ENCODE measurements at places on chromosomes 16 and 17.

GRCh38 chr16:400061-400591 is 1.6 kb upstream of the DECR2 start:
- DNase-seq = no peak
- no peak overlapping the region for H3K4me3 ChIP-seq
- no peaks in the 10 kb centered on the region for H3K27me3 ChIP-seq
- no peaks in the 10 kb centered on the region for H3K36me3 ChIP-seq

GRCh38 chr17:50347894-50348291 is 2.0 kb downstream of the XYLT2 start:
- no peak overlapping the region for H3K27ac ChIP-seq
- peaks cover 15% of the 10 kb centered on the region for H3K4me1 ChIP-seq
- no peaks in the 10 kb centered on the region for H3K27me3 ChIP-seq
- H3K36me3 ChIP-seq = peaks cover 9% of the 10 kb centered on the region
- DNase-seq = no peak
- H3K4me3 ChIP-seq = peak overlapping the region; percentile 98

DNA sequence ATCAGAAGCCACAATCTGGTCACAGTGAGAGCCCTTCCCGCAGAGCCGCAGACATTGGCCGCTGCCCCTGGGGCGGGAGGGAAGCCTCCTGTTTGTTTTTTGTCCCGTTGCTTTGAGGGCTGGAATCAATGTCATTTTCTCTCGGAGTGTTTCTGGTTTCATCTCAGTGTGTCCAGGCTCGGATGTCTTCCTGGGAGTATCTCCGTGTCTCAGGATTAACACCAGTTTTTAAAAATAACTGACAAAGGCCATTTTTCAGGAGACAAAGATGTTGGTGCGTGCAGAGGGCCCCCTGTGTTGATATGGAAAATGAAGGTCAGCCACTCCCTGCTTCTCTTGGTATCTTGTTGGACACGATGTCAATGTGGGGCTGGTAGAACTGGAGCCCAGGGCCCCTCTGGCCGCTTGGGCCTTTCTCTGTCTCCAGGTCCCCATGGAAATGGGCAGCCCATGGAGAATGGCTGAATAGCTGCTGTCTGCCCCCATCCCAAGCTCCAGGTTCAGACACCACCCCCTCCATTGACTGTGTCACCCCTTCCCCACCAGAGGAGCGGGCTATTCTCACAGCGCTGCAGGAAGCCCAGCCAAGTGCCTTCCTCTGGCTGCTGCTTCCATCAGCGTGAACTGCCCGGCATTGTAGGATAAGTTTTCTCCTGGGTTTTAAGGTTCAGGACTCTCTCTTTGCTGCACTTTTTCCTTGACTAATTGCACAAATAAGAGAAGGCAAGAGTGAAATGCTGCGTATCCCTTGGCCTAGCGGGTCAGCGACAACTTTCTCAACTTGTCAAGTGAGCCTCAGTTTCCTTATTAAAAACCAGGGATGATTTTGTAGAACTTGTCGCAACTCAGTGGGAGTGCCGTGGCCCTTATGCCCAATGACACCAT is 72.2 kb upstream of the METTL9 start:
- H3K4me3 ChIP-seq = no peak overlapping the region
- no peaks in the 10 kb centered on the region for H3K36me3 ChIP-seq

DNA sequence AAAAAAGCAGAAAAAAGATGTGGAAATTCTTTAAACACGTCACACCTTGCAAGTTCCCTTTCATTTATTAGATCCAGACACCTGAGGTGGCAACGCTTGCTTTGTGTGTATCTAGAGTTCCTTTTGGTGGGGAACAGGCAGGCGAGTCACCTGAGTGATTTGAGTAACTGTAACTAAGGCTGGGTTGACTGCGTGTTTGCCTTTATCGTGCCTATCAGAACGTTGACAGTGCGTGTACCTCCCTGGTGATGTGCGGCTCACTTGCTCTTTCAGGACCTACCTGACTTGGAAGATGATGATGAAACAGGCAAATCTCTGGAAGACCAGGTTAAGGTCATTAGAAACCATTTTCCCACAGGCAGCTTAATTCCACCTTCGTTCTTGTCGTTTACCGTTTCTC is 12.5 kb downstream of the TAF1C start:
- peaks cover 21% of the 10 kb centered on the region for H3K4me1 ChIP-seq
- peaks cover 9% of the 10 kb centered on the region for H3K36me3 ChIP-seq
- no peak for DNase-seq
- H3K4me3 ChIP-seq = no peak overlapping the region
- no peak overlapping the region for H3K27ac ChIP-seq

- no peak overlapping the region for H3K4me3 ChIP-seq
- H3K27ac ChIP-seq = no peak overlapping the region
- H3K36me3 ChIP-seq = no peaks in the 10 kb centered on the region
These were observed 10.1 kb upstream of the ZFP1 start for GRCh38 chr16:75138233-75138632.

GRCh38 chr17:75313941-75314551 is 24.8 kb upstream of the SLC25A19 start:
- DNase-seq = peak; percentile 30
- H3K4me1 ChIP-seq = no peaks in the 10 kb centered on the region
- H3K4me3 ChIP-seq = no peak overlapping the region
- peak overlapping the region; percentile 11 for H3K27ac ChIP-seq
- H3K36me3 ChIP-seq = peaks cover 14% of the 10 kb centered on the region

- H3K27me3 ChIP-seq = no peaks in the 10 kb centered on the region
- DNase-seq = no peak
- no peak overlapping the region for H3K4me3 ChIP-seq
- H3K36me3 ChIP-seq = peaks cover 35% of the 10 kb centered on the region
- H3K4me1 ChIP-seq = no peaks in the 10 kb centered on the region
These were observed 59.8 kb downstream of the GAN start for GRCh38 chr16:81374550-81374949.

GRCh38 chr16:78745108-78746019 is 645.9 kb downstream of the WWOX start:
- H3K4me1 ChIP-seq = no peaks in the 10 kb centered on the region
- no peak for DNase-seq
- no peak overlapping the region for H3K4me3 ChIP-seq
- H3K36me3 ChIP-seq = no peaks in the 10 kb centered on the region
- H3K27me3 ChIP-seq = no peaks in the 10 kb centered on the region
- no peak overlapping the region for H3K27ac ChIP-seq

- no peak overlapping the region for H3K27ac ChIP-seq
- H3K4me3 ChIP-seq = no peak overlapping the region
- no peak for DNase-seq
- no peaks in the 10 kb centered on the region for H3K27me3 ChIP-seq
These were observed 7.8 kb upstream of the IRF8 start for GRCh38 chr16:85891033-85891775.

DNA sequence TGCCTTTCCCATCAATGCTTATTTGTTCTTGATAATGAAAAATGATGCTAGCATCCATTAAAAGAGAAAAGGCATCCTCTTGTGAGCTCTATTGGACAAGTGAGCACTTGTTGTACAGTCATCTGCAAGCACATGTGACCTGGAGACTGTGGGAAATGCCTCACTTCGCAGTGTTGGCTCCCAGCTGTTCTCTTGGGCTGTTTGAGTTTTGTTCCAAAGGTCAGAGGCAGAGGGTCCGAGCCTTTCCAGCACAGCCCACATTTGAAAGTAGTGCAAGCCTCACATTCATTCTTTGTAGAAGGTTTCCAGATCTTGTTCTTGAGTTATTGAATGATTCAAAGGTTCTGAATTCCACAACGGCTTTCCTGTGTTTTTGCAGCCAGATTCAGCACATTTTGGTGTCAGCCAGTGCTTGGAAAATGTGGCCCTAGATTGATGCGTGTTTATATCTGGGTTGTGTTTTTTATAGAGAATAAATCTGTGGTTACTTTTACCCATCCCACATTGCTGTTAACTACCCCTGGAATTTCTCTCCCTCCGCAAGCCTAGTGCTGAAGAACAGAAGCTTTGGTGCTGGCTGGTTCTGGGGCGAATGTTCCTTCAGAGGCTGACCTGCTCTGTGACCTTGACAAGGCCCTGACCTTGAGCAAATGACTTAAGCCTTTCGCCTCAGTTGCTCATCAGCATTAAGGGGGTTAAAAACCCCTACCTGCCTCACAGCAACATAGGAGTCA is 49.8 kb downstream of the CDH1 start:
- H3K4me3 ChIP-seq = no peak overlapping the region
- no peaks in the 10 kb centered on the region for H3K27me3 ChIP-seq
- H3K36me3 ChIP-seq = no peaks in the 10 kb centered on the region
- no peaks in the 10 kb centered on the region for H3K4me1 ChIP-seq
- H3K27ac ChIP-seq = no peak overlapping the region

DNA sequence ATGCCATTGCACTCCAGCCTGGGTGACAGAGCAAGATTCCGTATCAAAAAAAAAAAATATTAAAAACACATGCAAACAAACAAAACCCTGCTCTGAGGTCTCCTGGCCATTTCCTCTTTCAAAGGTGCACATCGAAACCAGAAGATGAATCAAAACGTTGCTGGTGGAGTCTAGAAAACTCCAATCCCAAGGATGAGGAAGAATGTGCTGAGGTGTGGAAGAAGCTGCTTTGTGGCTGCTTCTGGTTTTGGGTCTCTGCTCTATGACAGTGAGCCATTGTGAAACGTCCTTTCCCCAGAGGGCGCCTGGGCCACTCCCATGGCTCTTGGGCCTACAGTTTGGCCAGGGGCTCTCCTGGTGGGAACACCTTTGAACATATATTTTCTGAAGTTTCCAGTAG is 112.6 kb downstream of the IRF8 start:
- no peak overlapping the region for H3K27ac ChIP-seq
- no peak overlapping the region for H3K4me3 ChIP-seq
- no peaks in the 10 kb centered on the region for H3K4me1 ChIP-seq
- DNase-seq = no peak
- H3K36me3 ChIP-seq = no peaks in the 10 kb centered on the region

GRCh38 chr16:10936272-10936984 is 5.8 kb downstream of the DEXI start:
- no peaks in the 10 kb centered on the region for H3K27me3 ChIP-seq
- peak overlapping the region; percentile 97 for H3K4me3 ChIP-seq
- peaks cover 19% of the 10 kb centered on the region for H3K36me3 ChIP-seq

- peaks cover 22% of the 10 kb centered on the region for H3K4me1 ChIP-seq
- DNase-seq = no peak
- peak overlapping the region; percentile 46 for H3K27ac ChIP-seq
- no peaks in the 10 kb centered on the region for H3K27me3 ChIP-seq
These were observed 54.1 kb downstream of the VMP1 start for GRCh38 chr17:59761385-59762048.

DNA sequence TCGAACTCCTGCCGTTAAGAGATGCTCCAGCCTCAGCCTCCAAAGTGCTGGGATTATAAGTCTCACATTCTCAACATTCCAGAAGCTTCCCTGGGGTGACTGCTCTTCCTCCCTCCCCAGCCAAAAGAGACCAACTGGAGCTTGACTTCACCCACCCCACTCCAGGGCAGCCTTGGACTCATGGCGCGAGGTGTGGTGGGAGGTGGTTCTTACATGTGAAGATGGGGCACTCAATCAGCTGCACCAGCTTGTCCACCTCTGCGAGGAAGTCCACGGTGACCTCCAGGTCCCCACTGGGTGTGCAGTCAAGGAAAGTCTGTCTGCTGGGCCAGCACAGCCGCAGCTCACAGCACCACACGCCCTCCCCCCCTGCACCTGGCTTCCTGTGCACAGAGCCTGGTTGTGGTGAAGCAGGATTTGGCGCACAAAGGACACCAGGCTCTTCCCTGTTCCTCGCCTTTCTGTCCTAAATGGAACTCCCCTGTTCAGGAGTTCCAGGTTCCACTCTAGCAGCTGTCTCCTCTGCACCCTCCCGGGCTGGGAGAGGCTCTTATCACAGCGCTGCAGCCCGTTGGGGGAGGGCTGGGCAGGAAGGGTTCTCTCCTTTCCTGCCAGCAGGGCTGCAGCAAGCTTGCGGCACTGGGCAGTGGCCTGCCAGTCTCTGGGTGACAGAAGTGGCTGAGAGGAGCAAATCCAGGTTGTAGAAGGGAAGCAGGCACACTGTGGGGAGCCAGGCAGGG is 9.6 kb upstream of the MTSS2 start:
- H3K27ac ChIP-seq = peak overlapping the region; percentile 96
- H3K4me3 ChIP-seq = no peak overlapping the region
- H3K4me1 ChIP-seq = peaks cover 75% of the 10 kb centered on the region
- H3K27me3 ChIP-seq = no peaks in the 10 kb centered on the region

- no peaks in the 10 kb centered on the region for H3K36me3 ChIP-seq
- H3K4me1 ChIP-seq = peaks cover 48% of the 10 kb centered on the region
- peak overlapping the region; percentile 91 for H3K27ac ChIP-seq
- DNase-seq = no peak
- H3K27me3 ChIP-seq = no peaks in the 10 kb centered on the region
- H3K4me3 ChIP-seq = no peak overlapping the region
These were observed 2.4 kb downstream of the DOK4 start for GRCh38 chr16:57483725-57484514.

- no peaks in the 10 kb centered on the region for H3K27me3 ChIP-seq
- peaks cover 14% of the 10 kb centered on the region for H3K36me3 ChIP-seq
- peak overlapping the region; percentile 63 for H3K4me3 ChIP-seq
- H3K4me1 ChIP-seq = peaks cover 11% of the 10 kb centered on the region
- no peak overlapping the region for H3K27ac ChIP-seq
These were observed 6.2 kb downstream of the MPP2 start for GRCh38 chr17:43900858-43901754.

- H3K27ac ChIP-seq = no peak overlapping the region
- no peak for DNase-seq
- no peaks in the 10 kb centered on the region for H3K27me3 ChIP-seq
These were observed 8.8 kb downstream of the MAP3K3 start for GRCh38 chr17:63631062-63631461.

DNA sequence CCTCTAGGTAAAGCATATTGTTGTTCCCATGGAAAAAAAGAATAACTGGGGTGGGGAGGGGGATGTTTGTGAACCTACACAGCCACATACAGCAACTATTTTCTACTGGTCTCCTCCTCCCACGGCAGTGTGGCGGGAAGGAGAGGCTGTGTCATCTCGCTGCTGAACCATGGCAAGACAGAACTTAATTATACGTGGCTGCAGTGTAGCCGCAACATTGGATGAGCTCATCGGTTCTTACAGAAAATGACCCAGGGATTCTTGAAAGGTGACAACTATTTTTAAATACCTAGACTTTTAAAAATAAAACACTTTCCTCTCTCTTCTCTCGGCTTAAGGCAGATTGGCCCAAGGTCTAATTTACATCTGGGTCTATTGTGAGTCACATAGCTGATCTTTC is 19.8 kb upstream of the TEKT3 start:
- no peaks in the 10 kb centered on the region for H3K4me1 ChIP-seq
- H3K27ac ChIP-seq = no peak overlapping the region
- no peak for DNase-seq
- no peaks in the 10 kb centered on the region for H3K27me3 ChIP-seq

DNA sequence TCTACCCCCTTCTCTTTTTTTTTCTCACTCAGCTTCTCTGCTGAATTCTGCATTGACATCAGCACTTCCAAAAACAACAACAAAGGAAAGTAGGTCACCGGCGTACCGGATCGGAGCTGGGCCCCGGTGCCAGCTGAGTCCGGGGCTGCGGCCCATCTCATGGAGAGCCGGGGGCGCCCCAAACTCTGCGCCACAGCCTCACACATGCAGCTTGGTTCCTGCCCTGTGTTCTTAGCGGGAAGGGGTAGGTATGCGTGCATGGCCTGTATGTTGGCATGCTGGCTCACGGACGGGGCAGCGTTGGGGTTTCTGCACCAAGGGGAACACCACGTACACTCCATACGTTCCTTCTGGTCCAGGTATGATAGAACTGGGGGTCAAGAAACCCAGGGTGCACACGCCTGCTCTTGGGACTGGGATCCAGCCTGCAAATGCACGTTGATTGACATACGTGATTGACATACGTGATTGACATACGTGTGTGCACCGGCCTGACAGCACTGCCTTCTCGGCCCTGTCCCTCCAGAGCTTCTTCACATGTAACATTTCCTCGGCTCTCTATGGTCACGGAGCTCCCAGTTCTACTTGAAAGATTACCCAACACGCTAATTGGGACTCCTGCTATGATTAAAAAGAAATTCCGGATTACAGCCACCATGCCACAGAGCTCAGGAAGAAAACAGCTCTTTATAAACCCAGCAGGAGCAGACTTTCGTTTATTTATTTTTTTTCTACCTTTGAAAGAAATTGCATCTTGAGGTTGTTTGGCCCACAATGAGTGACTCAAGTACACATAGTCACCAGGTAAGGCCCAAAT is 88.7 kb downstream of the RPA1 start:
- no peaks in the 10 kb centered on the region for H3K27me3 ChIP-seq
- H3K4me1 ChIP-seq = no peaks in the 10 kb centered on the region
- DNase-seq = no peak

Measured in ascending aorta (tissue), 2 donors.